T follicular helper cell (primary cell): ENCODE measurements at places on chromosomes 11 and 22.

GRCh38 chr22:40741116-40741515, 61.8 kb downstream of the MCHR1 start:
- no peak for DNase-seq

DNA sequence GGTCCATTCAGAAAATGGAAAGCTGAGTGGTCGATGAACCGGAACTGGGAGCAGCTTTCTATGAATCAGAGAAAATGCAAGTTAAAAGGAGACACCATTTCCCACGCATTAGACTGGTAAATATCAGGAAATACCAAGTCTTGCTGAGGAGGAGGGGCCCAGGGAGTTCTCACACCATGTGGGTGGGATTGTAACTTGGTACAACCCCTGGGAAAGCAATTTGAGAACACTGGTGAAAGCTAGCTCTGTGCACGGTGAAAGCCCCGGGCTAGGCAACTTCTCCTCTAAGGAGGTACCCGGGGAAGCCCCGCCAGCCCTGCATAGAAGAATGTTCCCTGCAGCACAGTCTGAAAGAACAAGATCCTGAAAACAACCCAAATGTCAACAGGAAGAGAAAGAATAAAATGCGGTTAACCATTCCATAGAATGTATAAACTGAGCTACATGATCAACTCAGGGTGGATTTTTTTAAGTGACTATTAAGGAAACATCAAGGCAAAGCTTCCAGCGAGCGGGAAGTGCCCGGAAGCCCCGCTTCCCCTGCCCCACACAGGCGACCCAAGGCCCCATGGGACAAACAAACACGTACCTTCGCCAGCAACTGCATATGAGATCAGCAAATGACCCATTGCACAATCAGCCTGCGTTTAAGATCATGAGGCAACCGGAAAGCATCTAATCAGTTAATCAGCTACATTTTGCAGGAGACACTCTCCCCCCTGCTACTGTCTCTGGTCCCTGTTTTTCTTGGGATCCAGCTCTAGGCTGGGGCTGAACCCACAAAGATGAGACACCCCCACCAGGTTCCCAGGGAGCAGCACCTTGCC, 11.3 kb downstream of the SHANK2 start:
- DNase-seq: no peak

- no peak for DNase-seq
Measured at GRCh38 chr11:61533401-61533800, 24.9 kb downstream of the LRRC10B start.

GRCh38 chr22:32050678-32051515, 7.8 kb downstream of the SLC5A1 start:
- DNase-seq: peak; percentile 18

GRCh38 chr11:8103909-8104308, 22.9 kb downstream of the TUB start:
- no peak for DNase-seq
